ENCODE measurements at places on chromosomes 3 and 15.

DNA sequence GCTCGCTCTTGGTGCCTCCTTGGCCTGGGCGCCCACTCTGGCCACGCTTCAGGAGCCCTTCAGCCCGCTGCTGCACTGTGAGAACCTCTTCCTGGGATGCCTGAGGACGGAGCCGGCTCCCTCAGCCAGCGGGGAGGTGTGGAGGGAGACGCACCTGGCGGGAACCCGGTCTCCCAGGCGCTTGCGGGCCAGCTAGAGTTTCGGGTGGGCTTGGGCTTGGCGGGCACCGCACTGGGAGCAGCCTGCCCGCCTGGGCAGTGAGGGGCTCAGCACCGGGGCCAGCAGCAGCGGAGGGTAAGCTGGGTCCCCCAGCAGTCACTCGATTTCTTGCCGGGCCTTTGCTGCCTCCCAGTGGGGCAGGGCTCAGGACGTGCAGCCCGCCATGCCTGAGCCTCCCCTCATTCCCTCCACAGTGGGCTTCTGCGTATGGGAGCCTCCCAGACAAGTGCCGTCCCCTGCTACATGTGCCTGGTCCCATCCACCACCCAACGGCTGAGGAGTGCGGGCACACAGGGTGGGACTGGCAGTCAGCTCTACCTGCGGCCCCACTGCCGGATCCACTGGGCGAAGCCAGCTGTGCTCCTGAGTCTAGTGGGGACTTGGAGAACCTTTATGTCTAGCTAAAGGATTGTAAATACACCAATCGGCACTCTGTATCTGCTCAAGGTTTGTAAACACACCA, 708.7 kb downstream of the VGLL3 start:
- H3K4me3 ChIP-seq: no peak overlapping the region
- no peak overlapping the region for H3K27ac ChIP-seq
- no peaks in the 10 kb centered on the region for H3K27me3 ChIP-seq
- no peaks in the 10 kb centered on the region for H3K36me3 ChIP-seq

- no peaks in the 10 kb centered on the region for H3K27me3 ChIP-seq
- peak overlapping the region; percentile 82 for H3K27ac ChIP-seq
- H3K4me3 ChIP-seq: peak overlapping the region; percentile 83
- DNase-seq: peak; percentile 69
Observed at GRCh38 chr3:100709842-100710260, 557 bp downstream of the TFG start.

DNA sequence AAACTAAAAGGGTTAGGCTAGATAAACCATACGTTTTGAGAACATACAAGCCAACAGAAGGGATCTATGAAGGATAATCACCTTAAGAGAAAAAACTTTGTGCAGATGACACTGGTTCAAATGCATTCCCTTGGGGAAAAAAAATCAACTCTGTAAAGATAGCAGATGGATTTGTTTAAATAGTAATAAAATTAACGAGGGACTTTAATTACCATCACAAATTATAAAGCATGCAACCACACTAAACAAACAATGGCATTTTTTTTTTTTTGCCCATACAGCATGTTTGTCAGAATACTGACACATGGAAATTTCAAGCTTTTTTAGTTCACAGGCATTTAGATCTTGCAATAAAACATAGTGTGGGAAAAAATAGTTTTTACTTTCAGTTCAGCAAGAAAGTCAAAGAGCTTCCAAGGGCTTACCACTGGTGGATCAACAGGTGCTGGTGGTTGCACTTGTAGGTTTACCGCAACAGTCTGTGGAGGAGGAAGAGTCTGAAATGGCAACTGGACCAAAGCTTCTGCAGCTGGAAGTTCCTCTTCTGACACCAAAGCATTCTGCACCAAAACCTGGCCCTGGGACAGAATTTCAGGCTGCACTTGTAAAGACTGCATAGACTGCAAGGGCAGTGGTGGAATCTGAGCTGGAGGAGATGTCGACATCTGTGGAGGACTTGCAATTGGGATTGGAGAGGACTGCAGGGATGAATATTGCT, 53.1 kb downstream of the PHC3 start:
- peak overlapping the region; percentile 69 for H3K27ac ChIP-seq
- peak overlapping the region; percentile 40 for H3K4me3 ChIP-seq
- H3K4me1 ChIP-seq: peaks cover 26% of the 10 kb centered on the region
- no peaks in the 10 kb centered on the region for H3K27me3 ChIP-seq

- peaks cover 4% of the 10 kb centered on the region for H3K4me1 ChIP-seq
- H3K27me3 ChIP-seq: no peaks in the 10 kb centered on the region
- no peak for DNase-seq
- no peak overlapping the region for H3K4me3 ChIP-seq
- peaks cover 47% of the 10 kb centered on the region for H3K36me3 ChIP-seq
Observed at GRCh38 chr3:108546247-108546646, 35.9 kb upstream of the MYH15 start.

DNA sequence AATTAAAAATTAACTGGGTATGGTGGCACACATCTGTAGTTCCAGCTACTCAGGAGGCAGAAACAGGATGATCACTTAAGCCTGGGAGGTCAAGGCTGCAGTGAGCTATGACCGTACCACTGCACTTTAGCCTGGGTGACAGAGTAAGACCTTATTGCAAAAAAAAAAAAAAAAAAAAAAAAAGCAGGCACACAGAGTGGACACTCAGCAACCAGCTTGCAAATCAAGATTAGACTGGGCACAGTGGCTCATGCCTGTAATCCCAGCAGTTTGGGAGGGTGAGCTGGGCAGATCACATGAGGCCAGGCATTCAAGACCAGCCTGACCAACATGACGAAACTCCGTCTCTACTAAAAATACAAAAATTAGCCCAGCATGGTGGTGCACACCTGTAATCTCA, 5.4 kb downstream of the CLN6 start:
- H3K36me3 ChIP-seq: peaks cover 32% of the 10 kb centered on the region
- H3K4me3 ChIP-seq: no peak overlapping the region
- H3K27me3 ChIP-seq: no peaks in the 10 kb centered on the region
- peaks cover 46% of the 10 kb centered on the region for H3K4me1 ChIP-seq
- no peak overlapping the region for H3K27ac ChIP-seq
- no peak for DNase-seq

DNA sequence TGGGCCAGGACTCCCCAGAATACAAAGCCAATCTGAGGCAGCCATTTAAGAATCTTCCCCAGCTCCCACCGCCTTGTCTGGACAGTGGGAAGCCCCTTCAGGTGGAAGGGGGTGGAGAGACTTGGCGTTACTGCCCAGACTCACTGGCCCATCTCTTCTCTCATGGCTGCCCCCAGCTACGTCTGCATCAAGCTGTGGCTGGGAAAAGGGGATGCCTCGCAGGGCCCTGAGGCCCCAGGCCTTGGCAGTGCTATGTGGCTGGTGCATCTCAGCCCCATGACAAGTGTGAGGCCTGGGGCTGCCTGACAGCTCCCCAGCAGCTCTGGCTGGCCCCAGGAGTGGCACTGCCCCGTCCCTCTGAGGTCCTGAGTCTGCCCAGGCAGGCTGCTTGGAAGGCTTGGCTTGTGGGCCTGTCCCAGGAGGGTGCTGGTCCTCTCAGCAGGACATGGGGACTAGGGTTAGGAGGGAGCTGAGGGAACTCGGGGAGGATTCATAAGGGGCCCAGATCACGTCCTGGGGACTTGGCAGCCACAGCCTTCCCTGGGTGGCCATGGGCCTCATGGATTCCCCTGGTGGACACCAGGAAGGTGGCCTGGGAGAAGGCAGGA, 20.2 kb upstream of the SLC41A3 start:
- no peaks in the 10 kb centered on the region for H3K4me1 ChIP-seq
- H3K4me3 ChIP-seq: no peak overlapping the region
- no peaks in the 10 kb centered on the region for H3K27me3 ChIP-seq

DNA sequence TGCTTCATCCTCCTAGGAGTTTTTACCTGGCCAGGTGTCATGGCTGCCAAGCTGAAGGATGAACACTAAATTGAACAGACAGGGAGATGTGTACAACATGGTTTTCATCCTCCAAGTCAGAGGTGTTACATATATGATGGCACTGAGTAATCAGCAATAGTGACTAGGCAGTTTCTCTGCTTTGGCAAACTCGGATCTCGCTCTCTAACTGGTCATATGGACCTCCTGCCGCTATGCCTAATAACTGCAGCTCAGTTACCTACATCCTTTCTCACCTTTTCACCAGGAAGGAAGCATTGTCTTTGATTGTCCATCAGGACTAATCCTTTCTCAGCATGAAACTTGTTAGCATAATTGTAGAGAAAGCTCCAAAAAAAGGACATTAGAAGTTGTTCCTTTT, 175.9 kb upstream of the PLSCR5 start:
- H3K27ac ChIP-seq: no peak overlapping the region
- no peaks in the 10 kb centered on the region for H3K27me3 ChIP-seq
- no peak for DNase-seq

GRCh38 chr3:17063596-17063995, 178.8 kb downstream of the PLCL2 start:
- peak overlapping the region; percentile 73 for H3K27ac ChIP-seq
- peaks cover 45% of the 10 kb centered on the region for H3K36me3 ChIP-seq

DNA sequence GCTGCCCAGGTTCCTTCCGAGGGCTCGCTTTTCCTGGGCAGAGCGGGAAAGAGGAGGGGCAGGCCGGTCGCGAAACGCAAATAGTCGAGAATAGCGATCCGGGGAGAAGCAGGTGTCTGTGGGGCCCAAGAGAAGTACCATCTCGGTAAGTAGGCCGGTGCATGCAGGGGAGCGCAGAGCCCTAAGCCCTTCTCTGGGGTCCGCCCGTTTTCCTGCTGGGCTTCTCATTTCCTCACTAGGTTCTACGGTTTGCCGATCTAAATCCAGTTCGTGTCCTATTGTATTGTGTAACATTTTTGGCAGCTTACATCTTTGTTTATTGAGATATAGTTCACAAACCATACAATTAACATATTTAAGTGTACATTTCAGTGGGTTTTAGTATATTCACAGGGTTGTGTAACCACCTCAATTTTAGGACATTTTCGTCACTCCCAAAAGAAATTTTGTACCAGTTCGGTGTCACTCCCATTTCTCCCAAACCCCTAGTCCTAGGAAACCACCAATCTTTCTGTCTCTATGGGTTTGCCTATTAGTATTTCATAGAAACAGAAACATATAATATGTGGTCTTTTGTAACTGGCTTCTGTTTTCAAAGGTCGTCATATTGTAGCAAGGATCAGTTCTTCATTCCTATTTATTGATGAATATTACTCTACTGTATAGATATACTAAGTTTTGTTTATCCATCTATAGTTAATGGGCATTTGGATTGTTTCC, 6.8 kb upstream of the TRIM69 start:
- H3K27me3 ChIP-seq: no peaks in the 10 kb centered on the region
- H3K4me1 ChIP-seq: peaks cover 70% of the 10 kb centered on the region

DNA sequence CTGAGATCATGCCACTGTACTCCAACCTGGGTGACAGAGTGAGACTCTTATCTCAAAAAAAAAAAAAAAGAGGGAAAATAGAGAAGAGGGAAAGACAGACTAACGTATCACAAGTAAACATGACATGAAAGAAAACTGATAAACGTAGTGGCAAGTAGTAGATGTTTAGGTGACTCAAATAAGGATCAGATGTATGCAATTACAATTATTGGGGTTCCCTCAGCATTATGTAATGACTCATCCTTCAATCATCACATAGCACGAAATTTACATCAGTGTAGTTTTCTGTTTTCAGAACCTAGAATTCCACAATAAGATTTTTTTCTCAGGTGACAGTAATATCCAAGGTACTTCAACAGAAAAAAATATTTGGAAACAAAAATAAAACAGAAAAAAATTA, 46.6 kb downstream of the DPP8 start:
- no peaks in the 10 kb centered on the region for H3K27me3 ChIP-seq
- no peaks in the 10 kb centered on the region for H3K4me1 ChIP-seq
- H3K36me3 ChIP-seq: peaks cover 38% of the 10 kb centered on the region
- H3K4me3 ChIP-seq: no peak overlapping the region
- no peak for DNase-seq
